ENCODE measurements at places on chromosomes 7 and 10.

GRCh38 chr7:424961-425793 lies 94.5 kb downstream of the PDGFA start:
- DNase-seq, result peak; percentile 85

DNA sequence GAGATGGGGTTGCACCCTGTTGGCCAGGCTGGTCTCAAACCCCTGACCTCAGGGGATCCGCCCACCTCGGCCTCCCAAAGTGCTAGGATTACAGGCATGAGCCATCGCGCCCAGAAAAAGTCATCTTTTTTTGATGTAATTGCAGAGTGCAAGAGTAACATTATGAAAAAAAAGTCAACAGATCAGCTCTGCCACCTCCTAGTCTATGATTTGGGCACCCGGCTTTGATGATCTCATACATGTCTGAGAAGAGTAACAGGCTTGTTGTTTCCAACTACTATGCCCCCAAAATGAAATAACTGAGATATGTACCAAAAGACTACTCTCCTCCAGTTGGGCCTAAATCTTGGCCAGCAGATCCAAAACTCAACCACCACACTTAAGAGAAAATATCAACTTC lies 40.8 kb downstream of the VOPP1 start:
- no peak for DNase-seq

- no peak for DNase-seq
Measured at GRCh38 chr7:155585951-155586350, 39.6 kb upstream of the CNPY1 start.

DNA sequence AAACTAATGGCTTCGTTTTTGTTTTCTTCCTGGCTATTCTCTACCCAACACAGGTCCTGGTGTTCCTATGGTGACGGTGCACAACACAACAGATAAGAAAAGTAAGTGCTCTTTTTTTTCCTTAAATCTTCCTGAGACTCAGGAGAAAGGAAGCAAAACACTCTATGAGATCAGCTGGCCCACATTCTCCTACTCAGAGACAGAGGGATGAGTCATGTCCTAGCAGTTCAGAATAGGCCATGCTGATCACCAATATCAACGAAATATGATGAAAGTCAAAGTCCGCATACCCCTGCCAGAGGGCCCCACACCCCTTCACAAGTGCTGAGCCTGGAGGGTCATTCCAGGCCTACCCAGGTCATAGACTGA lies 149.2 kb downstream of the PAXIP1 start:
- no peak for DNase-seq

DNA sequence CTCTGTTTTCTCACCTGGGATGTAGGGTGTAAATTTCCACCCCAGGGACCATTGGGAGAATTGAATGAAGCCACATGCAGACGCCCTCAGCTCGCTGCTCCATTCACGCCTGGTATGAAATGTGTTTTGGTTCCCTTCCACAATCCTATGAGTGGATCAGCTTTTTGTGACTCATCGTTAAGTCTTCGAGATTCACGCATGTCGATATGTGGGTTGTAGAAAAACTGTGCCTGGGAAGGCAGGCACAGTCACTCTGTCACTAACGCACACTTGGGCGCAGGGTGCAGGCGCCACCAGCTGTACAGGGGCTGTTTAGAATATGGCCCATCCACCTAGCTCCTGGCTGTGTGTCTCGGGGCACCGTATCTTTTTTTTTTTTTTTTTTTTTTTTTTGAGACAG lies 64.2 kb upstream of the SH2B2 start:
- no peak for DNase-seq

DNA sequence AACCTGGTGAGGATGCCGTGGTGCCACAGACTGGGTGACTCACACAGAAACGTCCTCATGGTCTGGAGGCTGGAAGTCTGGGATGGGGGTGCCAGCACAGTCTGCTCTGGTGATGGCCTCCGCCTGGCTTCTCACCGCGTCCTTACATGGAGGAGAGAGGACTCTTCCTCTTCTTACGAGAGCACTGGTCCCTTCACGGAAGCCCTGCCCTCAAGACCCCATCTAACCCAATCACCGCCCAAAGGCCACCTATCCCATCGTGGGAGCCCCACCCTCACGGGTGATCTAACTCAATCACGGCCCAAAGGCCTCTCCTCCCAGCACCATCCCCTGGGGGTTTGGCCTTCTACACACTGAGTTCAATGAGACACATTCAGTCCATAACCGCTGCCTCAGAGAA lies 137.7 kb downstream of the PTPRN2 start:
- no peak for DNase-seq

- no peak for DNase-seq
Measured at GRCh38 chr7:20514364-20514763, 101.1 kb upstream of the ABCB5 start.

DNA sequence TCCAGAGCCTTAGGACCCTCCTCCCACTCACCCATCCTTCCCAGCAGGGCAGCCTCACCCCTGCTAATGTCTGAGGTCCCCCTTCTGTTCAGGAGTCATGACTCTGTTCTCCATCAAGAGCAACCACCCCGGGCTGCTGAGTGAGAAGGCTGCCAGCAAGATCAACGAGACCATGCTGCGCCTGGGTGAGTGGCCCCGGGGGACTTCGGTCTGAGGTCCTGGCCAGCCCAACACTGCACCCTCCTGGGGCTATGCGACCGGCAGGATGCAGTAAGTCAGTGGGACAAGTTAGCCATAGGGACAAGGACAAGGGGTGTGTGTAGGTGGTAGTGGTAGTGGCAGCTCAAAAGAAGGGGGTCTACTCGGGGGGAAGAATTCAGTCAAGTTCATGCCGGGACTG lies 16.2 kb upstream of the AHCYL2 start:
- no peak for DNase-seq

DNA sequence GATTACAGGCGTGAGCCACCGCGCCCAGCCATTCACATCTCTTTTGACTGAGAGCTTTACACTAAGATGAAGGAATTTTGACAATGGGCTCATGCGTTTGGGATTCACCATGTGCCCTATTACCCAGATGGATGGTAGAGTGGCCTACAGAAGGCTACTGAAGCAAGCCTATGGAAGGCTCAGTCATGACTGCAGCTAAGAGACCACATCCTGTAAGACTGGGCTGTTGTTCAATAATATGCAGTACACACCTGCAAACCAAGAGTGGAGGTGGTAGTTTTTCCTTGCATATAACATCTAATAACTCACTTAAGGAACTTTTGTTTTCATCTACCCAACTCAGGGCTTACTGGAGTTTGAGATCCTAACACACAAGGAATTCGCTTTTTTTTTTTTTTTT lies 6.1 kb upstream of the WIPI2 start:
- no peak for DNase-seq

DNA sequence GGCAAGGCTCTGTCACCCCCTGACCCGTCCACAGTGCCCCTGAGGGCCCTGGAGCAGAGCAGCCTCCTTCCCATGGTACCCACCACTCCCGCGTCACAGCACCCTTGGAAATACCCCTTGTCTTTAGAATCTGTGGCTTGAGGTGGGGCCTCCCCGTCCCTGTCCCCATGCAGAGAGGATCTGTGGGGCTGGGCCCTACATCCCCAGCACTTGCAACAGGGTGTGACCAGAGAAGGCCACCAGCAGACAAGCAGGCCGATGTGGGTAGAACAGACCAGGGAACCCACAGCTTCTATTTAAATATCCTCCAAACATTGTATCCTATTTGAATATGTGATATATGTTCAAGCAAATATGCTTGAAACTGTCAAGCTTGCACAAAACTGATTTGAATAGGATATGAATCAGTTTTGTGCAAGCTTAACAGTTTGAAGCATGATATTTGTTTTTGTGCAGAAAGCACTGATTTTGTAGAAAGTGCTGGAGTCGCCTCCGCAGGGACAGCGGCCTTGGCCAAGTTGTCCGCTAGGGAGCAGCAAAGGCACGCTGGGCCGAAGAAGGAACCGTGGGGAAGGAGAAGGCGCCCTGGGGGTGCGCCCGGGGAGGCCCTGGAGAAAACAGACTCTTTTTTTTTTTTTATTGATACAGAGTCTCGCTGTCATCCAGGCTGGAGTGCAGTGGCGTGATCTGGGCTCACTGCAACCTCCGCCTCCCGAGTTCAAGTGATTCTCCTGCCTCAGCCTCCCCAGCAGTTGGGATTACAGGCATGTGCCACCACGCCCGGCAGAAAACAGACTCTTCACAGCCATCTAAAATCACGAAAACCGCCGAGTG lies 2.2 kb downstream of the CFAP46 start:
- no peak for DNase-seq

DNA sequence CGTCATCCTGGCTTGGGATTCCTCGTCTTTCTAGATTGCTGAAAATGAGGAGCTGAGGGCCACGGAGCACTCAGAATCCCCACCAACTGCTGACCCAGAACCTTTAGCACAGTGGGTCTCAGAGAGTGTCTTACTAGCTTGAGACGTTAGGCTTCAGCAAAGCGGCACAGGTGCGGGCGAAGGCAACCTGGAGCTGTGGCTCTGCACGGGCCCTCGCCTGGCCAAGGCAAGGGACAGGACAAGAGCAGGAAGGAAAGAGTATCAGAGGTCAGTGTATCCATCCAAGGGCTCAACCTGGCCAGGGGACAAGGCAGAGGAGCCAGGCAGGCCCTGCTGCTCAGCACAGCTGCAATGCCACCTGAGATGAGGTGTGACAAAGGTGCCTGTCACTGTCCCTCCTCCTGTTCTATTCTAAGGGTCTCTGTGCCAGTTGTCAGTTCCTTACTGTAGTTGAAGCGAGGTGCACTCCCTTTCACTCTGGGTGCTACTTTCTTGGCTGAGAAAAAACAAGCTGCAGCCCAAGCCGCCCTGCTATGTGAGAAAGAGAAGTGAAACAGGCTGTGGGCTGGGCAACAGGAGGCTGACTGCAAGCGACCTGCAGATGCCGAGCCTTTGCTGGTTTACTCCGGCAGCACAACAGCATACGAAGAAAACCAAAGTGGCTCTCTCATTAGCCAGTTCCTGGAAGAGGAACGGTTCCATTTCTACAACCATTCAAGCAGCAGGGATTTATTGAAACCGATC lies 33.3 kb upstream of the KDM7A start:
- no peak for DNase-seq

DNA sequence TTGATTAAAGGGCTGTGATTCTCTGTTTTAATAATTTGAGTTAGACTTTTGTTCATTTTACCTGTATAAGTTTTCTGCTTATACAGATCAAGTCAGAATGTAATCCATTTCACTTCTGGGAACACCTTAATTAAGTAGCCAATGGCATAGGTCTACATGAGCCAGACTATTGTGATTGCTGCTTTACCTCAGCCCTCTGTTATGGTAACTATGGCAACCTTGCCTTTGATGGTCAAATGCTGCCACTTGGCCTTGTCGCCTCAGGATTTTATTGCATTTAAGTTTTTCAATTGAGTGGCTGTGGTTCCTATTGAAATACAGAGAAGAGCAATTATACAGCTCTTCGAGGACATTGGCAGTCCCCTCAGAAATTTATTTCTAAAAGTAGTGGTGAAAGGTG lies 64.3 kb upstream of the TMEM106B start:
- DNase-seq, result no peak

- DNase-seq, result peak; percentile 43
Measured at GRCh38 chr10:132110713-132111112, 45.0 kb downstream of the JAKMIP3 start.

GRCh38 chr10:3538656-3539531 lies 246.1 kb downstream of the KLF6 start:
- no peak for DNase-seq

DNA sequence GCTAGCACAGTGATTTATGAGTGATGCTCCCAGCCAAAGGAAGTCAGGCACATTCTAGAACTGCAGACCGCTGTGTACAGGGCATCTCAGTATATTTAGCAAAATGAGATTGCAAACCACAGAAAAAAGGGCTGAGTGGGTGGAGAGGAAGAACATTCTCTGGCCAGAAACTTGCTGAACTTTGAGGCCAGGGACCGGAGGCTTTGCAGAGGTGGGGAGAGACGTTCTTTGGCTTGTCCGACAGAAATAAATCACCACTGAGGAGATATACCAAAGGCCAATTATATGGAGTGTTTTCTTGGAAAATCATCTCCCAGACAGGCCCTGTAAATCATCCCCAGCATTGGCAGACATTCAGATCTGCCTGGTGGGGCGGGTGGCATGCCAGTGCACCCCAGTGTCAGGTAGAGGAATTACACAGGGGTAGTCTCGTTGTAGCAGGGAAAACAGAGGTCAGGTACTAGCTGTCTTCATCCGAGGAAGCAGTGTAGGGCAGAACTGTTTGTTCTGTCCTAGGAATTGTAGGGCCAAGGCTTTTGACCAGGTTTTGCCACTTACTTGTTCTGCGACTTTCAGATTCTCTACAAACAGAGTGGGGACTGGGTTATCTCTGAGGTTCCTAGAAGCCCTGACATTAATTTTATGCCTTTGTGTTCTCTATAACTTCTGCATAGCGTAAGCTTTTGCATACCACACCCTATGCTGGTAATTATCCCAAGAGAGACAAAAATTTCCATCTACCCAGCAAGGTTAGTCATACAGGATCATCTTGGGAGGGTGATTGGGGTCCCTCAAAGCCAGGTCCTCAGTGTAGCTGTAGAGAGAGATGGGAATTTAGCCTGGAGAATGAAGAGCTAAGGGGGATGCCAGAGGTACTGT lies 655.6 kb downstream of the LRMDA start:
- no peak for DNase-seq

- no peak for DNase-seq
Measured at GRCh38 chr10:133091316-133091715, 3.6 kb downstream of the ADGRA1 start.

- no peak for DNase-seq
Measured at GRCh38 chr10:108574233-108574632, 1349.1 kb downstream of the XPNPEP1 start.

- no peak for DNase-seq
Measured at GRCh38 chr7:157418204-157419034, 81.6 kb downstream of the DNAJB6 start.

GRCh38 chr10:116076621-116077020 lies 196.4 kb downstream of the GFRA1 start:
- peak; percentile 21 for DNase-seq

- DNase-seq, result no peak
Measured at GRCh38 chr10:112954974-112955581, 5.0 kb downstream of the TCF7L2 start.

DNA sequence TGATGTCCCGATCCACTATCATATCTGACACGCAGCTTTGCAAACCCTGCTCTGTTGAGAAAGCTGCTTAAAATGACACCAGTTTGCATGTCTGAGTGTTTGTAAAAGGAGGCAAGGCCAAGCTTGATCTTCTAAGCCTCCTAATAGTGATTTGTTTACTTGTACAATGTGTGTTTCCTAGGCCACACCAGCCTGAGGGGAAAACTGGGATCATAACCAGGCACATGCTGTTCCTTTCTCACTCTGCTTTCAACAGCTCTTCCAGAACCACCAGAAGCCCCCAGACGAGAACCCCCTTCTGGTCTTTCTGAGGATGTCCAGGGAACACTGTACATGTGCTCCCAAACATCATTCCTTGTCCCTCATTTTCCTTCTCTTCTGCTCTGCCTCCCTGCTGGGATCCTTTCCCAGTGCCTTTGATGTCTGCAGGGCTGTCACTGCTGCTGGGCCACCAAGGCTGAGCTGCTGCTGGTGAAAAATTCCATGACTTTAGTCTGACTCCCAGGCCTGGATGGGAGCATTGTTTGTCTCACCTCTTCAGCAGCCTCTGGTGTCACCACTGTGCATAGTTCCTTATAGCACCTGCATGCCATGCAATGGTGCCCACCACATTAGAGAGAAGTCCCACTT lies 4.0 kb upstream of the LGI1 start:
- DNase-seq, result no peak

GRCh38 chr10:12098966-12099365 lies 30.2 kb downstream of the DHTKD1 start:
- DNase-seq, result no peak
